ENCODE measurements at places on chromosomes 16 and 17. TPM values are rescaled to one million over a fixed set of nuclear protein-coding genes. Genes with fewer than 3 reads are reported as not detected.

KIF18B gene
- 2.2 TPM for total RNA-seq

KCNJ12 gene
- total RNA-seq, result 1.9 TPM

GRCh38 chr16:89893642-89894548, 20.5 kb downstream of the TCF25 start:
- DNase-seq, result no peak

TRIM65 gene
- 23.8 TPM for total RNA-seq

DNA sequence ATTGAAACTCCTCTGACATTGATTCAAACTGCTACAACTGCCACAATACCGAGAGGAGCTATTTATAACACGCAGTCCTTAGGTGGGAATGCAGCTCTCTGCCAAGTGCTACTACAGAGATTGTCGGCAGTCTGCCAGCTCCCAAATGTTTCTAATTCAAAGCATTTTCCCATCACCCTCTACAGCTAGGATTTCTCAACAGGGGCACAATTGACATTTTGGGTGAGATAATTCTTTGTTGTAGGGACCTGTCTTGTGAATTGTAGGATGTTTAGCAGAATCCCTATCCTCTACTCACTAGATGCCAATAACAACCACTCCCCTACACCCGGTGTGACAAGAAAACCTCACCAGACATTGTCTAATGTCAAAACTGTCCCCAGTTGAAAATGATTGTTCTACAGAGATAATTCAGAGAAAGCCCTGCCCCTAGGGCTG, 7.8 kb upstream of the N4BP1 start:
- DNase-seq, result no peak

DNA sequence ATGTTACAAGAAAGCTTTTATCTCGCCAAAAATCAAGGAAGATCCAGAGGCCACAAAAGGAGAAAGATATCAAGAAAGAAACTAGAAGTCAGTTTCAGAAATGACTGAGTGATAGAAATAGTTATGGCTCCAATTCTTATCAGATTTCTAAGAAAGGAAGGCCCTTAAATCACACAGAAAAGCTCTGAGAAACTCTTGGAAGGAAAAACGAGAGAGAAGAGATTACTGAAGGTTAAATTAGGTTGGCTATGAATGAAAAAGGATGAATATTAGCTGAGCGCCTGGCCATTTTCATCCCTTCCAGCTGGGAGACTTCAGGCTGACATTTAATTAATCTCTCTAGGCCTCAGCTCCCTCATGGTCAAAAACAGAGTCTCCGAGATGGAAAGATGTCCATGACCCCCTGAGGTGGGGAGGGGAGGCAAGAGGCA, 72.3 kb downstream of the CYTH1 start:
- DNase-seq, result no peak

DNA sequence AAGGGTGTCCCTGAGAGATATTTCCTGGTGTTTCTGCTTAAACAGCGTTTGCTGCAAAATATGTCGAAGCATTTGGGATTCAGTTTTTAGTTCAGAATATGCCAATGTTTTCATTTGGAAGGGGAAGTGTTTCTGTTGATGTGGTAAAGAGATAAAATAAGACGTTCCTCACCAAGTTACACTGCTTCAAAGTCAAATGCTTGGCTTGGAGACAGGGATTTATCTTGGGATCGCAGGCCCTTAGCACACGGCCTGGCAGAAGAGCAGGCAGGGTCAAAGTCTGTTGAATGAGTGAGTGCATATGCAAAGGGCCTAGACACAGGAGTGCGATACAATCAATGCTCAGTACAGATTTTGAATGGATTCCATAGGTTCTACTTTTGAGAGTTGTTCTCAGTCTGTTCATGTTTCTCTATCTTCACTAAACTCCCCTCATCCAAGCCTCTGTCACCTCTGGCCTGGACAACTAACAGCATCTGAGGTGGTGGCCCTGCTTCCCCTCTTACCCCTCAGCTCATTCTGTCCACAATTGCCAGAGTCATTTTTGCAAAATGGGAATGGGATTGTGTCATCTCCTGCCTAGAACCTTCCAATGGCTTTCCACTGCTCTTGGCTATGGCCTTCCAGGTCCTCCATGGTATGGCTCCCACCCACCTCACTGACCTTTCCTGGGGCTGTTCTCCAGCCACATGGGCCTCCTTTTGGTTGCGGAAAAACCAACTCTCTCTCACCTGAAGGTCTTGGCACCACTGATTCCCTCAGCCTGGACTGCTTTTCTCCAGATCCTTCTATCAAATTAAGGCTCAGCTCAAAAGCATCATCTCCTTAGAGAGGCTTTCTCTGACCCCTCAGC, 3.2 kb downstream of the DEXI start:
- DNase-seq, result no peak

TLCD3B gene
- total RNA-seq, result 0.38 TPM

GRCh38 chr17:61442878-61443474, 9.2 kb upstream of the TBX4 start:
- DNase-seq, result no peak

DNA sequence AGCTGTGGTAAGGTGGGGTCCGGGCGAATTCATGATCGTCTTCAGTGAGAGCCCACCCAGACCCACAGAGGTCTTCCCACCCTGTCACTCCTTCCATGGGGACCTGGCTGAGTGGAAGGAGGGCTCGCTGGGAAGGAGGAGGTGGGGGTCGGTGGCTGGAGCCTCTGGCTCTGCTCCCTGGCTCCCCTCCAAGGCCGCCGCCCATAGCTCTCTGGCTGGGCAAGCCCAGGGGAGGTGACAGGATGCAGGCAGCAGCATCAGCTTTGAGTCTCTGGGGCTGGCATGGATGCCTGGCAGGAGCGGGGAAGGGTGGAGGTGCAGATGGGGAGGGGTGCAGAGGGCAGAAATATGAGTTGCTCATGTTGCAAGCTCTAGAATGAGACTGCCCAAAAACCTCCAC, 147.0 kb downstream of the ENGASE start:
- DNase-seq, result no peak

GRCh38 chr17:65990593-65990992, 201.3 kb downstream of the CEP112 start:
- DNase-seq, result no peak

C17orf100 gene
- total RNA-seq, result 2.3 TPM

DNA sequence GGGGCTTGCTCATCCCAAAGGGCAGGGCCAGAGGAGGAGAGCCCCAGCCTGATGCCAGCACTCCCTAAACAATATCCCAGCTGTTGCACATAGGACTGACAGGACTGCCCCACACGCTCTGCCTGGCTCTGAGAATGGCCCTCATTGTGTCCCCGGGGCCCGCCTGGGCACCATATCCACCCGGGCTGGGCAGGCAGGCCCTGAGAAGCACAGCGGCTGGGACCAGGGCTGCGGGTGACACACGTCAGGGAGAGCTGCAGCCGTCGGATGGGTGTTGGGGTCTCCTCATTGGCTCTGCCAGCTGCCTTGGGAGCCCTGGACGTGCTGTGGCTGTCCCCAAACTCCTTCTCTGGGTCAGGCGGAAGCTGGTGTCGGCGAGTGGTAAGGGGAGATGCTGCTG, 4.2 kb downstream of the BCAR1 start:
- DNase-seq, result no peak

- no peak for DNase-seq
Measured at GRCh38 chr17:82859431-82860403, 19.9 kb upstream of the ZNF750 start.

DNA sequence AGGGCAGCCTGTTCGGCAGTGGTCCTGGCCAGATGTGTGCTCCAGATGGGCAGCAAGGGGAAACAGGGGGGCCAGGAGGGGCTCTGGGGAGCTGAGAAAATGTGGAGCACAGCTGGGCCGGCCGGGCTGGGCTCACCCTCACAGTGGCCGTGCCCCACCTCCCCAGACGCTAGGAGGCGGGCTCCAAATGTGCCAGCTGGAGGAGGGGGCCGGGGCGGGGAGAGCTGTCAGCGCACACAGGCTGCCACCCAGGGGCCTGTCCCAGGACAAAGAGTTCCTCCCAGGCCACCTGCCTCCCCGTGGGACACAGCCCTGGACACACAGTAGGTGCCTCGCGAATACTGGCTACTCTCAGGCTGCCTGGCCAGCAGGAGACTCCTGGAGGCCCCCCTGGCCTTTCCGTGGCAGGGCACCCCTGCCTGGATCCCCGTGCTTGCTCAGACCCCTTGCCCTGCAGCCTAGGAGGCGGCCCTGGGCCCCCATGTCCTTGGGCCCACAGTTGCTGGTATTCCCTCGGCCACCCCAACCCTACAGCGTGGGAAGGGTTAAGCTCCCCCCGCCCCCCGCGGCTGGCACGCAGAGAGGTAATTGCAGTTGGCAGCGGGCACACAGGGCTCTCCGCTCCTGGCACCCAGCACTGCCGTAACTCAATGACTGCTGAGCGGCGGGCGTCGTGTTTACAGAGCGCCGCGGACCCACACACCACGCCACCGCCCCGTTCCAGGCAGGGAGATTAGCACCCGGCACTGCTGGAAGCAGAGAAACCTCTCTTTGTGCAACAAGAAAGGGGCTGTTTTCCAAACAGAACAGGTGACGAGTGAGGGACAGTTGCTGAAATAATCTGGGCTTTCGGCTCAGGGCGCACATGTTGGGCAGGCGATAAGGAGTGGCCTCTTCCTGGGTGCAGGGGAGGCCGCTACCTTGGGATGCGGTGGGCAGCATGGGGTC, 32.2 kb downstream of the BAHCC1 start:
- peak; percentile 67 for DNase-seq

- no peak for DNase-seq
Measured at GRCh38 chr17:28291780-28292330, 27.1 kb upstream of the TMEM97 start.

CCL3 gene
- total RNA-seq, result 4.3 TPM

GRIN2C gene
- total RNA-seq, result 0.35 TPM

- no peak for DNase-seq
Measured at GRCh38 chr16:66878067-66878466, 2.2 kb upstream of the PDP2 start.
